ENCODE measurements at places on chromosomes 11 and 22. TPM values are rescaled to one million over a fixed set of nuclear protein-coding genes. Genes with fewer than 3 reads are reported as not detected.

GRCh38 chr11:9982127-9982795 is 311.8 kb downstream of the SBF2 start:
- peak overlapping the region; percentile 94 for H3K27ac ChIP-seq
- H3K4me3 ChIP-seq: no peak overlapping the region
- H3K4me1 ChIP-seq: peaks cover 22% of the 10 kb centered on the region
- no peak for DNase-seq
- peaks cover 31% of the 10 kb centered on the region for H3K36me3 ChIP-seq

- H3K4me3 ChIP-seq: no peak overlapping the region
- DNase-seq: no peak
Observed at GRCh38 chr11:1505480-1505879, 18.9 kb upstream of the MOB2 start.

DNA sequence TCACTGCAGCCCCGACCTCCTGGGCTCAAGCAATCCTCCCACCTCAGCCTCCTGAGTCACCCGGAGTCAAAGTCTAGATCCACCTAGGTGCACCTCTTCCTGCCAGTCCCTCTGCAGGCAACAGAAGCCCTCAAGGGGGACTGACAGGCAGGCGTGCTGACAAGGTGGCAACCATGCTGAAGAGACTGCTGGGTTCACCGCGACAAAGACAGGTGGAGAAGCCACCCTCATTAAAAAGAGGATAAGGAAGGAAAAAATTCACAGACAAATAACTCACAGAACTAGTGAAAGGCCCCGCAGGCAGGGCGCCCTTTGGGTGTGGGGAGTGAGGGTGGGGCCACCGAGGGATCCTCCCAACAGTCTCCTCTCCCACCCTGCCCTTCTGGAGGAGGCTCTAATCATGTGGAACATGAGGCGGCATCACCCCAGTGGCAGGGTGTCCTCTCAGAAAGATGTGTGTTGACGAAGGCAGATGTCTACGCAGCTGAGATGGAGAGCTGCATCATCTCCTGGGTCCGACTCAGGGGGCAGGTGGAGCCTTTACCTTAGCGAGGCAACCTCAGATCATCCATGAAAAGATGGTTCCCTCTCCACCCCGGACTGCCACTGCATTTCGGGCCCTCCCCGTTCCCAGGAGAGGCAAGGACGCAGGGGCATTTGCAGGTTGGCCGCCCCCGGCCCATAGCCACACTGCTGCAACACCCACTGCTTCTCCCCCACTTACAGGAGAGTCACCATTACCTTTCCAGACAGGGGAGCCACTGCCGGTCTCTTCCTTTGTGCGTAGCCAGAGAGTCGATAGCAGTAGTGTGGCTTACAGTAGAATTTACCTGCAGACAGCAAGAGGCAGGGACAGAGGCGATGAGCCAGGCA is 91.2 kb upstream of the BID start:
- H3K36me3 ChIP-seq: peaks cover 13% of the 10 kb centered on the region
- H3K27me3 ChIP-seq: no peaks in the 10 kb centered on the region
- peak overlapping the region; percentile 94 for H3K27ac ChIP-seq
- no peak for DNase-seq

DNA sequence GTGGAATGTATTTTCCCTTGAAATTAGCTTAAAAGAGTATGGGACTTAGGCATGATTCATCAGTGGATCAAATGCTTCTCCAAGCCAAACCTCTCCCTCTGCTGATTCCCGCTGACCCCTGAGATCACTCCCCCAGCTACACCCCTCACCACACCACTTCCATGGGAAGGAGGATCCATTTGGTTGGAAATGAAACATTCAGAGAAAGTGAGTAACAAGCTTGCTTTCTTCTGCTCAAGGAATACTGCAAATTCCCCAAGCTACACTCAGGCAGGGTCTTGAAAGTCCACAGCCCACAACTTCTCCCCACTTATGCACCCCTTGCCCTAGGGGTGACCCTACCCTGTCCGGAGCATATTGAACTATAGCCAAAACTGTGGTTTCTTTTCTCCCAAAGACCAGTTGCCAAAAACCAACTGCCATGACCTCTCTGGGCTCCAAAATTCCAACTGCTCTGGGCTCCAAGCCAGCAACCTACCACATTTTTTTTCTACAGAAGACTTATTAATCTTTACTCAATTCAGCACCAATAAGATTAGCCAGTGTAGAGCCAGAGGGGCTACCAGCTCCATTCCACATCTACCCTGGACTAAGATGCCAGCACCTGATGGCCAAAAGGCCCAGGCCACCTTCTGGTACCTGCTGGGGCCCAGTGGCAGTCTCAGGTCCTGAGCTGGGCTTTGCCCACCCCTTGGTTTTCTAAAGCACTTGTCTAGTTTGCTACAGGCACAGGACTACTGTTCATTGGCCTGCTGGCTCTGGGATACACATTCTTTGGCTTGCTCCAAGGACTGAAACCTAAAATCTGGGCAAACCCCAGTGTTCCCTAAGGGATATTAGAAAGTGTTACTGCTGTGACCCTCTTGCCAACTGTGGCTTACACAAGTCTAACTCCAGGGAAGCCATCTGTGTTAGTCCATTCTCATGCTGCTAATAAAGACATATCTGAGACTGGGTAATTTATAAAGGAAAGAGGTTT is 101.1 kb downstream of the MICAL3 start:
- no peaks in the 10 kb centered on the region for H3K27me3 ChIP-seq
- no peak overlapping the region for H3K27ac ChIP-seq
- H3K36me3 ChIP-seq: no peaks in the 10 kb centered on the region
- H3K4me1 ChIP-seq: peaks cover 64% of the 10 kb centered on the region

- no peak overlapping the region for H3K27ac ChIP-seq
- no peak overlapping the region for H3K4me3 ChIP-seq
- DNase-seq: no peak
- H3K4me1 ChIP-seq: no peaks in the 10 kb centered on the region
Observed at GRCh38 chr11:74641905-74642304, 49.5 kb downstream of the POLD3 start.

- H3K27ac ChIP-seq: no peak overlapping the region
- H3K27me3 ChIP-seq: no peaks in the 10 kb centered on the region
- DNase-seq: no peak
- H3K4me1 ChIP-seq: no peaks in the 10 kb centered on the region
Observed at GRCh38 chr22:42797011-42797410, 60.1 kb downstream of the ARFGAP3 start.

DNA sequence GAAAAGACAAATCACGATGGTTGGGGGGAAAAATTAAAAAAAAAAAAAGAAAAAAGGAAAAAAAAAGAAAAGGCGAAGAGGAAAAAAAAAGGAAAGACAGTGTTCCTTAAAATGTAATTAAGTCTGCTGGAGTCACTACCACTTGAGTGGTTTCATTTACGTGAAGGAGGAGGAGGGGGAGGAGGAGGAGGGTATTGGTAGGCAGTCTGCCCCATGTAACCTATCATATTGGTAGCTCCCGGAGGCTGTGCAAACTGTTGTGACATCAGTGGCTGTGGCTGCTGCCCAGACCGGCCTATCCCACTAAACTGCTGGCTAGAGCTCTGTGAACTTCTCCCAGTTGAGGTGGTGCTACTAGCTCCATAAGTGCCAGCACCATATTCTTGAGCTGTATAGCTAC is 17.9 kb downstream of the KDELR3 start:
- no peak overlapping the region for H3K27ac ChIP-seq
- no peaks in the 10 kb centered on the region for H3K27me3 ChIP-seq
- peaks cover 12% of the 10 kb centered on the region for H3K4me1 ChIP-seq
- DNase-seq: no peak
- peak overlapping the region; percentile 23 for H3K4me3 ChIP-seq
- H3K36me3 ChIP-seq: peaks cover 62% of the 10 kb centered on the region

- DNase-seq: peak; percentile 44
Observed at GRCh38 chr22:45867118-45867905, 109.7 kb downstream of the WNT7B start.

DNA sequence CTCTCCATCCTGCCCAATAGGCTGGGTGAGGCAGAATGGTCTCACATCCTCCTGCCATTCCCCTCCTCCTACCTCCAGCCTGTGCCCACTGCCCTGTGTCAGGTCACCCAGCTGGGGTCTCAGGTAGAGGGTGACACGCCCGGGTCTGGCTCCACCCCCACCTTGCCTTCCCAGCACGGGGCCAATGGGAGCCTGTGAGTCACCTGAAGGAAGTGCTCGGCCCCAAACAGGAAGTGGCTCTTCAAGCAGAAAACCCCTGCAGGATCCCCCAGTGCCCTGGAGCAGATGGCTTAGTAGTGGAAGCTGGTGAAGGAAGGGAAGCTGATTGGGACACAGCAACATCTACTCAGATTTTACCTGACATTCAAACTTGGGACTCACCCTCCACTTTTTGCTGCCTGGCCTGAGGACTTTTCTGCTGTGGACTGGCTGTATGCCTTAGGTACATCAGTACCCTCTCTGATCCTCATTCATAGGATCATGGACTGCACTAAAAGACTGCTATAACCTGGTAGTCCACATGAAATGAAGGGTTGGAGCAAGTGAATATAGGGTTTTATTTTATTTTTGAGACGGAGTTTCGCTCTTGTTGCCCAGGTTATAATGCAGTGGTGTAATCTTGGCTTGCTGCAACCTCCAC is 33.4 kb downstream of the GDPD5 start:
- DNase-seq: no peak
- no peaks in the 10 kb centered on the region for H3K36me3 ChIP-seq
- no peak overlapping the region for H3K27ac ChIP-seq
- no peak overlapping the region for H3K4me3 ChIP-seq

- no peak overlapping the region for H3K4me3 ChIP-seq
- H3K27me3 ChIP-seq: peaks cover 82% of the 10 kb centered on the region
- H3K27ac ChIP-seq: no peak overlapping the region
- H3K36me3 ChIP-seq: no peaks in the 10 kb centered on the region
- peaks cover 39% of the 10 kb centered on the region for H3K4me1 ChIP-seq
Observed at GRCh38 chr11:62548545-62549335, 2.1 kb upstream of the AHNAK start.

- H3K4me1 ChIP-seq: peaks cover 5% of the 10 kb centered on the region
- peaks cover 9% of the 10 kb centered on the region for H3K36me3 ChIP-seq
- no peak overlapping the region for H3K4me3 ChIP-seq
- H3K27ac ChIP-seq: no peak overlapping the region
Observed at GRCh38 chr11:12478743-12479142, 101.4 kb downstream of the PARVA start.

GRCh38 chr11:46489656-46490560 is 98.3 kb upstream of the CHRM4 start:
- peak; percentile 17 for DNase-seq
- no peaks in the 10 kb centered on the region for H3K36me3 ChIP-seq
- H3K27me3 ChIP-seq: no peaks in the 10 kb centered on the region
- peaks cover 19% of the 10 kb centered on the region for H3K4me1 ChIP-seq
- no peak overlapping the region for H3K4me3 ChIP-seq
- H3K27ac ChIP-seq: no peak overlapping the region

DNA sequence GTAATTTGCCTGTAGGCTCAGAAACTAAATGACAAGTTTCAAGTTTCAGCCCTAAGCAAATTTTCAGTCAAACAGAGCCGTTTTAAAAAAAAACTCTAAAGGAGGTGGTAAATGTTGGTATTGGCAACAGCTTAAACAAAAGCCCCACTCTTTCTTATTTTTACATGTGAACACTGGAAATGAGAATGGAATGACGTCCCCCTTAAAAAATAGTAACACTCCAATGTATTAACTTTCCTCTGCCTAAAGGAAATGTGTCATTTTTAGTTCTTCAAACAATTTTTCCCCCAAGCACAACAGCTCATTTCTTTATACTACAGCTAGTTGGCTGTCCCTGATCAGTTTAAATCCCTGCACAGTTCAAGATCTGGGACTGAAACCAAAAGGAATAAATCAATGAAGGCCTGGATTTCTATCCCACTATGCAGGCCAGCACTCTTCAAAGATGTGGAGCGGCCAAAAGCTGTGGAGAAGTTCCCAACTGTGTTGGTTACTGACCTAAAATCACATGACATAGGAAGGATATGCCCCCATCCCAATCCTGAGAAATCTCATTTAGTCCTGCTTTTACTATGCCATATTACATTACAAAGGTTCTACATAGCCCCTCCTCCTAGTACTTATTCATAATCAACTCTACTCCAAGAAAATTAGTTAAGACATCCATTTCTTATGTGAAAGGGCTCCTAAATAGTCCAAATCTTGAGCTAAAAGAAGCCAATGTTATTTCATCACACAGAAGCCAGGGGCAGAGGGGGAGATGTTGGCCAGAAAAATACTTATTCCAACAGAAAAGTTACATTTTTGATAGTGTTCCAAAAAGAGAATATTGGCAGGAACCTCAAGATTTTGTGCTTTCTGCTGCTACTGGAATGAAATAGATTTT is 95.9 kb downstream of the CADM1 start:
- no peaks in the 10 kb centered on the region for H3K36me3 ChIP-seq
- peaks cover 37% of the 10 kb centered on the region for H3K4me1 ChIP-seq
- no peak overlapping the region for H3K27ac ChIP-seq
- H3K4me3 ChIP-seq: no peak overlapping the region
- DNase-seq: no peak
- no peaks in the 10 kb centered on the region for H3K27me3 ChIP-seq

DNA sequence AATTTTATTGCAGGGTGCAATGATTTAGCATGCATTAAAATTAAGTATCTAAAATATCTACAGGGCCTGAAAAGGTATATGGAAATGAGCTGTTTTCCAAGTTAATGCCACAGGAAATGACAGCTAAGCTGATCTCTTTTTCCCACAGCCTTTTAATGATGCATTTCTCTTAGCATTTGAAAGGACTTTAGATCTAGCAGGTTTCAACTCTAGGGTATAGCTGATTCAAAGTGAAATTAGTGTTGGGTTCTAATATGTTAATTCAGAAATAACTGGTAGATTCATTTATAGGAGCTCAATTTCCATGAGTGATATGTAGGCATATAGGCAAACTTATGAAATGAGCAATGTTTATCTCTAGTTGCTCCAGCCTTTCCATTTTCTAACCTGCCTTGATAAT is 274.2 kb downstream of the CASP12 start:
- H3K36me3 ChIP-seq: no peaks in the 10 kb centered on the region
- no peak overlapping the region for H3K4me3 ChIP-seq
- no peak overlapping the region for H3K27ac ChIP-seq
- no peaks in the 10 kb centered on the region for H3K4me1 ChIP-seq
- no peaks in the 10 kb centered on the region for H3K27me3 ChIP-seq

DNA sequence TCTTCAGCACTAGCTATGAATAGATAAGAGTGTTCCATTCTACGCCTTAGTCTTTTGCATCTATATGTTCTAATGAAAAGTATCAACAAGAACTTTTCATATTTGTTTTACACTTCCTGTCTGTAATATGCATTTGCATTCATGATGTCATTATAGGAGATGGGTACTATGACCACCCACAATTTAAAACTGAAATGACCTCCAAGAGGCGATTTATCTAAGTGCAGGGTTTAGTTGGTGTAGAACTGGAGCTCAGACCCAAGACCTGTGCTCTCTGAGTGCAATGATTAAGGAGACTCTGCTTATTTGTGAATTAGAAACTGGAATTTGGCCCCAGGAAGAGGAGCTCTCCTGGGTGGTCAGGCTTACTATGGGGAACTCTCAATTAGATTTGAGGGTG is 289.1 kb downstream of the ETS1 start:
- no peak for DNase-seq
- H3K4me3 ChIP-seq: no peak overlapping the region
- H3K27me3 ChIP-seq: no peaks in the 10 kb centered on the region
- peaks cover 34% of the 10 kb centered on the region for H3K4me1 ChIP-seq

GRCh38 chr11:60221692-60222091 is 21.2 kb downstream of the MS4A4E start:
- no peaks in the 10 kb centered on the region for H3K36me3 ChIP-seq
- no peak overlapping the region for H3K4me3 ChIP-seq
- no peak overlapping the region for H3K27ac ChIP-seq
- DNase-seq: no peak

GRCh38 chr22:36790648-36791047 is 14.7 kb upstream of the IFT27 start:
- no peak for DNase-seq
- H3K27me3 ChIP-seq: no peaks in the 10 kb centered on the region
- no peak overlapping the region for H3K4me3 ChIP-seq
- H3K36me3 ChIP-seq: no peaks in the 10 kb centered on the region

Gene UPK3A
- total RNA-seq: not detected

Gene GRAP2
- 0.12 TPM for total RNA-seq

Gene PRRG4
- not detected for total RNA-seq

Gene MUC5AC
- not detected for total RNA-seq

Gene BATF2
- total RNA-seq: 0.30 TPM
